ENCODE measurements at places on chromosomes 6 and 20.
A peak's percentile ranks its signal among the peaks of the same experiment; 100 is the strongest.

- no peak for DNase-seq
Observed at GRCh38 chr6:125797886-125798444, 7.2 kb downstream of the NCOA7 start.

- DNase-seq, result no peak
Observed at GRCh38 chr20:911882-912600, 4.1 kb downstream of the ANGPT4 start.

GRCh38 chr20:44705364-44706094 lies 9.6 kb upstream of the CCN5 start:
- DNase-seq, result no peak

DNA sequence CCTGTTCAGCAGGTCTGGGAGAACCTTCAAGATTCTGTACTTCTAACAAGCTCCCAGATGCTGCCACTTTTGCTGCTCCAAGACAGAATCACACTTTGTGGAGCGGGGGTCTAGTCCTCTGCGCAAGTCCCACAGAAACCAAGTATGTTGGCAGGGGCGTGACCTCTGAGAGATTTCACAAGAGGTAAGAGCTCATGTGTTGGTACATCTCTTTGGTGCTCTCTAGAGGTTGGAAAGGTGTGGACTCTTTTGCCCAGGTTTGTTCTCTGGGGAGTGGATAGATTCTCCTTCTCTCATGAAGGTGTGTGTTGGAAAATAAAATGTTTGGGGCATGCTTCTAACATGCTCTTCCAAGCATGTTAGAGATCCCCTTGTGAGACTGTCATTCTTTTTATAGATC lies 340.9 kb upstream of the IRAK1BP1 start:
- no peak for DNase-seq

- DNase-seq, result peak; percentile 39
Observed at GRCh38 chr6:47524136-47524845, 46.7 kb downstream of the CD2AP start.

DNA sequence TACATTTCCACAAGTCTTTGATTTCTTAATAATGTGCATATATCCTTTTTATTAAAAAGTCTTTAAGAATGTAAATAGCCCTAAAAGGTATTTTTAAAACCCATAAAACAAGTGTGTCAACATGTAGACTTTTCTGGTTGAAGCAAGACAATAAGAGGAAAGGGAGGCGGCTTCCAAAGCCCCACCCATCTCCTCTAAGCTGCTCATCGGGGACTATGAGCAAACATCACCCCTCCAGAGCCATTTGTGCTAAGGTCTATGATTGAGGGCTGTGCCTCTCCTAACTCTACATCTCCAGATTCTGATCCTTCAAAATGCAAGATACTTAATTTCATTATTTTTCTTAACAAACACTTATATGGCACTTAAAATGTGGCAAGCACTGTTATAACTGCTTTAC lies 2.5 kb upstream of the NAA20 start:
- peak; percentile 26 for DNase-seq

DNA sequence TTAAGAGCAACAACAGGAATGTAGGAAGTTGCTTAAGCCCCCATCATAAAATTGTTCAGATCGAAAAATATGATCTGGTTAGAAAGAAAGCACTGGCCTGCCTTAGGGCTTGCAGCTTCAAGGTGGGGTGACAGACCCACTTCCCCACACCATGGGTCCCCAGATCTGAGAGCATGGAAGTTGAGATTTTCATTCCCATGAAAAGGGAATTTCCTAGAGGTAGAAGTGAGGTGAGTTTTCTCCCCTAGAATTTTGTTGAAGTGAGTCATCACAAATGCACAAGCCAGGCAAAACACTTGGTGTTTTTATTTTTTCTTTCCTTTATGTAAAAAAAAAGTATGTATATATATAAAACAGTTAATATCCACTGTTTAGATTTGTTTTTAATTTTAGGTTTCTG lies 213.6 kb upstream of the SUPT3H start:
- DNase-seq, result peak; percentile 45

- DNase-seq, result no peak
Observed at GRCh38 chr20:2259731-2260130, 36.1 kb upstream of the TGM3 start.

DNA sequence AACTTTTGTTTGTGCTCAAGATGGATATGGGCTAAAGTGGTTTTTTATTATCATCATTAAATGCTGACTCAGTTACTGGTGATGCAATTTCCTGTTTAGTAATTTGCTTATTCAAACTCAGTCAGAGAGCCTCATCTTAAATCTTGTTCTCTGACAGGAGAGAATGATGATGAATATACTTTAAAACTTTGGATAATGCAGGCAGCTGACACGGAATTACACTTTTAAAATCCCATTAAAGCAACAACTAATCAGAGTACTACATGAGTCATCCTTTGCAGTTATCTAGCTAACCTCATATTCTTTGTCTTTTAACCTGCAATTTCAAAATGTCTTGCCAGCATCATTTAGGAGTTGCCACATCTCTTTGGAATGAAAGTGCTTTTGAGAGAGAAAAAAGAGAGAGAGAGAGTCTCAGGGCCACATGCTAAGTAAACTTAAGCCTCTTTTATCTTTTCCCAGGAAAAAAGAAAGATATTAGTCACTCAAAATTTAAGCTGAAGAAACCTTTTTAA lies 9.2 kb upstream of the C6orf141 start:
- peak; percentile 86 for DNase-seq

GRCh38 chr6:156977527-156978291 lies 200.5 kb downstream of the ARID1B start:
- DNase-seq, result peak; percentile 62

GRCh38 chr6:101830501-101831031 lies 437.1 kb downstream of the GRIK2 start:
- DNase-seq, result peak; percentile 21

DNA sequence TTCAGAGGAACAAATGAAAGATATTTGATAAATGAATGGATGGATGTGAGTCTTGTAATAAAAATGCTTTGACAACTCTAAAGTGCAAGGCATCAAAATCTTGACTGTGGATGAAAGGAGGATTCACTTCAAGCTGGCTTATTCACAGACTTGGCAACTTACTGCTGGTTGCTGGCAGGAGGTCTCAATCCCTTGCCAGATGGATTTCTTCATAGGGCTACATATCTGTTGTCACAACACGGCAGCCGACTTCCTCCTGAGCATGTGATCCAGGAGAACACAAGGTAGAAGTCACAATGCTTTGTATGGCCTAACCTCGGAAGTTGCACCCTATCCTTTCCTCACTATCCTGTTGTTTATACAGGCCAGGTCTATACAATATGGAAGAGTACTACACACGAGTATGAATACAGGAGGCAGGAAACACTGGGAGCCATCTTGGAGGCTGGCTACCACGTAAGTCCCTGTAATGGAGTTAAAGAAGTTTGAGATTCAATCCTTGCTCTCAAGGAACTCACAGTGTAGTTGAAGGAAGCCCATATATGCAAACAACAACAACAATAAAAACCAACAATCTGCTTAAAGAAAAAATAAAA lies 97.9 kb downstream of the ID4 start:
- peak; percentile 0 for DNase-seq

- no peak for DNase-seq
Observed at GRCh38 chr6:125749865-125750691, 646 bp downstream of the HEY2 start.

GRCh38 chr20:36307412-36308325 lies 1.5 kb downstream of the DLGAP4 start:
- no peak for DNase-seq

DNA sequence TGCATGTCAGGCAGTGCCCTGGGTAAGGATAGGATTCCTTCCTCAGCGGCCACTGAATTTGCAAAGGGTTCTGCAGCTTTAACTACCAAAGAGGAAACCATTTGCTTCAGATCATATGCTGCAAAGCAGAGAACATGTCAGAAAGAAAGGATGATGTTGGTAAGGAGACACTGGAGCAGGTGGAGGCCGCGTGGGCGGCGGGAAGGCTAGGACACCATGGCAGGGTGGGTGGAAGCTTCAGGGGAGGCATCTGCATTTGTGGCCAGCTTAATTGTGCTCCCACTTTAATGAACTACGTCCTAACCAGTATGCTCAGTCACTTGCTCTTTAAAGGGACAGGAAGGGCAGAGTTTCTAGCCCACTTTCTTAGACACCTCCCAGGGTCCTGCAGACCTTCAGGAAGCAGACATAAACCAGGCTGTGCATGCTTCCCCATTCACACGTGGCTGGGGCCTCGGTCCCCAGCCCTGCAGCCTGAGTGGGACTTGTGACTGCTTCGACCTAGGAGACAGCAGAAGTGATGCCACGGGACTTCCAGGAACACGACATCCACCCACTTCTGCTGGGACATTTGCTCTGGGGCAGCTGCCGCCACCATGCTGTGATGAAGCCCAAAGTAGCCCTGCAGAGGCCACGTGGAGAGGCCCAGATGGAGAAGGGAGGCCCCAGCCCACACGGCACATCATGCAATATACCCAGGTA lies 76.1 kb downstream of the GINS1 start:
- DNase-seq, result no peak

DNA sequence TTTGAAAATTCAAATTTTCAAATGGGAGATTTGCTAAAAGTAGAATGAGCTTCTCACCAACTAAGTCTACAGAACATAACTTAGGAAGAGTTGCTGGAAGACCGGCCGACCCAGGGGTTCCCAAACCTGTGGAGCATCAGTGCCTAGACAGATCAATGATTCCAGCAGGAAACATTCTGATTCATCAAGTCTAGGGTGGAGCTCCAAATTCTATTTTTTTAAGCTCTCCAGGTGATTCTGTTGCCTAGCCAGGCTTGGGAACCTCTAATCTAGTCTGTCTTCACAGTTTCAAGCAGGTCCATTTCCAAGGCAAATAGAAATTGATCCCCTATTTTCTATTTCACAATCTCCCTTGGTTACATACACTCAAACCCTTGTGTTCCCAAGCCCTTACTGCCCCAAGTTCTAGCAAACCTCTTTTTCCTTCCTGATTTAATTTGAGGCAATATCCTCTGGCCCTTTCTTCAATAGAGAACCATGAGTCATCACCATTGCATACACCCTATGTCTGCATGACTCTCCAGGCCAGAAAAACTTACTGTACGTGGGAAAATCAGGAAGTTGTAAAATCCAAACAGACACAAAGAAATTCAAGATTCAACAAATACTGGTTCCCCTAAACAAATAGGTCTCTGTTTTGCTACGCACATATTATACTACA lies 8.9 kb downstream of the ATXN1 start:
- peak; percentile 87 for DNase-seq

GRCh38 chr6:24824142-24824938 lies 25.6 kb upstream of the ARMH2 start:
- peak; percentile 66 for DNase-seq

- no peak for DNase-seq
Observed at GRCh38 chr6:44311304-44311703, 1.8 kb downstream of the AARS2 start.

GRCh38 chr20:1576641-1577040 lies 19.1 kb upstream of the SIRPD start:
- no peak for DNase-seq

DNA sequence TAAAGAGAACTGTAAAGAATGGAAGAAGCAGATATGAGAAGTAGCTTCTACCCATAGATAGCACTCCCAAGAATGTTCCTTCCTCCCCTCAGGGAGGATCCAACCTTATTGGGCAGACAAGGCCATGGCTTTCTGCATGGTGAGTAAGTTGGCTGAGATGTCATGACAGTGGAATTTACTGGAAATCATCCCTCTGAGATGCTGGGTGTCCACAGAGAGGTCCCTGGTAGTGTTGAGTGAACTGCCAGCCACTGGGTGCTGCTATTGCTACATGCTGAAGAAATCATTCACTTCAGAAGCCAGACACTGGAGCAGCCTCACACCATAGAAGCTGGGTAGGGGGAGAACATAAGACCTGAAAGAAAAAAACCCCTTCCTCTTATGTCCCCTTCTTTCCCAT lies 46.4 kb upstream of the FERMT1 start:
- DNase-seq, result peak; percentile 11

- no peak for DNase-seq
Observed at GRCh38 chr6:69217343-69217742, 579.5 kb downstream of the LMBRD1 start.

- peak; percentile 83 for DNase-seq
Observed at GRCh38 chr6:107600936-107601335, 111.0 kb downstream of the SOBP start.

DNA sequence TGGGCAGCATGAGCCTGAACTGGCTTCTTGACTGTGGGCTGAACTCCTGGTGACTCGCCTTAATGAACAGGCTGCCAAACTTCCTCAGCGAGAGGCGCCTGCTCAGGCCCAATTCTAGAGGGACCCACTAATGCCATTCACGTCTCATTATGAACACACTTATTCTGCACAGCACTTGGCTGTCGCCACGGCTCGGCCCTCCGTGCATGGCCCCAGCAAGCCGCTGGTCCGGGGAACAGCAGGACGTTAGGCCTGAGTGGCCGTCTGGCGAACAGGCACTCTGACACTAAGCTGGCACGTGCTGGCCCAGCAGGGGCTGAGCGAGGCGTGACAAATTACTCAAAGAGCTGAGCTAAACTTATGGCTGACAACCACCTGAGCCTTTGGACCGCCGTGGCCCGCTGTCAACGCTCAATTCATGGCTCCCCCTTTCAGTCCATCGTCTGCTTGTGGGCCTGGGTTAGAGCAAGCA lies 45.9 kb downstream of the INSM1 start:
- no peak for DNase-seq

DNA sequence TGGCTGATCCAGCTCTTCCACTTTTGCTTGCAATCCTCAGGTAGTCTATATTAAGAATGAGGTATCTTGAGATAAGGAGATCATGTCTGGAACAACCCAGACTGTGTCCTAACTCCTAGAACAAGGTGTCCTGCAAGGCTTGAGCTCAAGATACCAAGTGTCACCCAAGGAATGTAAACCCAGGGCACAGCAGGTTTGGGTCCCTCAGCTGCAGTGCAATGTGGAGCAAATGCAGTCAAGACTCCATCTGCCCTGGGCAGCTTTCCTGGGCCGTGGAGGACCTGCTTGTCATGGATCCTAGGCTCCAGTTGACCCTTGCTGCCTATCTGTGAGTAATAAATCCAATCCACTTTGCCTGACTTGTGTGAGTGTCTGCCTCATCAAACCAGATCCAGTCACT lies 166.1 kb downstream of the OTOR start:
- DNase-seq, result no peak

DNA sequence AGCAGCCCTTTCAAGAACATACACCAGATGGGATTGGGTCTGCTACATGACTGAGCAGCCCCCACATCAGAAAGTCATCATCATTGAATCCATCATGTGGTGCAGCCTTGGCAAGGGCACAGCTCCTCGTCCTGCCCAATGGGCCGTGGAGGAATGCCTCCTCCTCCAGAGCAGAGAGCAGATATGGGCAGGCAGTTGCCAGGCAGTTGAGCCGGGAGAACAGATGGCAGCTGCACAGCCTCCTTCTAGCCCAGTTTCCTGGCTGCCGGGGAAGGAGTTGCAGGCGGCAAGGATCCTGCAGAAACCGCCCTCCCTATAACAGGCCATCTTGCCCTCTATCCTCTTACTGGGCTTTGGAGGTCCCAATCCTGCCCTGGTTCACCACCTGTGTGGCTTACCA lies 11.9 kb upstream of the ZFAND3 start:
- DNase-seq, result no peak

DNA sequence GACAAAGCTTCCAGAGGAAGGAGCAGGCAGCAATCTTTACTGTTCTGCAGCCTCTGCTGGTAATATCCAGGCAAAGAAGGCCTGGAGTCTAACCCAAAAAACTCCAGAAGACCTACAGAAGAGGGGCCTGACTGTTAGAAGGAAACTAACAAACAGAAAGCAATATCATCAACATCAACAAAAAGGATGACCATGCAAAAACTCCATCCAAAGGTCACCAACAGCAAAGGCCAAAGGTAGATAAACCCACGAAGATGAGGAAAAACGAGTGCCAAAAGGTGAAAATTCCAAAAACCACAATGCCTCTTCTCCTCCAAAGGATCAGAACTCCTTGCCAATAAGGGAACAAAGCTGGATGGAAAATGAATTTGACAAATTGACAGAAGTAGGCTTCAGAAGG lies 469.8 kb upstream of the FLRT3 start:
- DNase-seq, result no peak

GRCh38 chr6:91965872-91966271 lies 1379.0 kb upstream of the MAP3K7 start:
- no peak for DNase-seq

Data from cardiac fibroblast (primary cell).